ENCODE measurements at places on chromosomes 1 and 21.

GRCh38 chr1:58390091-58390490, 156.4 kb downstream of the OMA1 start:
- DNase-seq: no peak

GRCh38 chr1:48291421-48291820, 68.9 kb downstream of the SLC5A9 start:
- no peak for DNase-seq

GRCh38 chr21:28729887-28730286, 262.8 kb downstream of the LTN1 start:
- no peak for DNase-seq

GRCh38 chr1:15405106-15405850, 4.4 kb upstream of the EFHD2 start:
- no peak for DNase-seq

- no peak for DNase-seq
Measured at GRCh38 chr1:88742531-88742930, 58.5 kb downstream of the PKN2 start.

DNA sequence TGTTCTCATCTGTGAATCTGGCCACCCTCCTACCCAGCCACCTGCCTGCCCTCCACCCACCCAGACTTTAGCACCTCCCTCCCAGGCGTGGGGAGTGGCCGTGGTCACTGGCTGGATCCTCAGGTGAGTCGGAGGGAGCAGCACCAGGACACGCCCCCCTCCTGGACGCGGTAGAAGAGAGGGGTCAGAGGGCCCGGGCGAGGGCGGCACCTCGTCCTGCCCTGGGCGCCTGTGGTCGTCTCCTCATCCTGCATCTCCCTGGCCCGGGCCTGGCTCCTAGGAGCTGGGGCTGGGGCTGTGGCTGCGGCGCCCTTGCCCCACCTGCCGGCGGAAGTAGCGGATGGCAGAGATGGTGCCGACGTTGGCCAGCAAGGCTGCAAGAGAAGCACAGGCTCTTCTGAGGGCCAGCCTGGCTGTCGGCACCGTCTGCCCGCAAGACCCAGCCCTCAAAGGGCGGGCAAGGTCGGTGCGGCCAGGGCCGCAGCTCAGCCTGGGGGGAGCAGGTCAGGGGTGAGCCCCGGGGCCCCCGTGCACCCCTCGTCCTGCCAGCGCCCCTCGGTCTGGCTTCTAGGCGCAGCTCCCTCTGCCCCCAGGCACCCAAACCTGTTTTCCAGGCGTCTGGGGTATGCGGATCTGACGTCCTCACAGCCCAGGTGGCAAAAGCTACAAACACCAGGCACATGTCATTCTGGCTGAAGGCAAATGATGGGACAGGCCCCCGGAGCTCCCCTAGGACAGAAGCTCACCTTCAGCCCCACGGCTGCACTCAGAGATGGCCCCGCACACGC, 5.8 kb downstream of the PERM1 start:
- DNase-seq: peak; percentile 73

- no peak for DNase-seq
Measured at GRCh38 chr1:179871940-179872339, 5.7 kb downstream of the TOR1AIP2 start.

DNA sequence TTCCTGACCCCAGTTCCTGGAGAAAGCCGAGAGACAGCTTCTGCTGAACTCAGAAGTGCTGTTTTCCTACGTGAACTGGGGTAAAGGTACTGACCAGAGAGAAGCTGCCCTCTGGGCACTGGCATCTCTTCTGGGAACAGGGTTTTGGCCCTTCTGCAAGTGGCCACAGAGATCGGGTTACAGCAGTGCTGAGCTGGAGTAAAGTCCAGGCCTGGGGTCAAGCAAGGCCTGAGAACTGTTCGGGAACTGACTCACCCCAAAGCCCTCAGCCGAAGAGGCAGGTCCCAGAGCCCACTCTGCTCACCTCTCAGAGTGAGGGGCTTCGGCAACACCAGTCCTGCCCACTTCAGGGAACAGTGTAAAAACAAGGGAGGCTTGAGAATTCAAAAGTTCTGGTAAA, 177.2 kb upstream of the RUNX1 start:
- no peak for DNase-seq

DNA sequence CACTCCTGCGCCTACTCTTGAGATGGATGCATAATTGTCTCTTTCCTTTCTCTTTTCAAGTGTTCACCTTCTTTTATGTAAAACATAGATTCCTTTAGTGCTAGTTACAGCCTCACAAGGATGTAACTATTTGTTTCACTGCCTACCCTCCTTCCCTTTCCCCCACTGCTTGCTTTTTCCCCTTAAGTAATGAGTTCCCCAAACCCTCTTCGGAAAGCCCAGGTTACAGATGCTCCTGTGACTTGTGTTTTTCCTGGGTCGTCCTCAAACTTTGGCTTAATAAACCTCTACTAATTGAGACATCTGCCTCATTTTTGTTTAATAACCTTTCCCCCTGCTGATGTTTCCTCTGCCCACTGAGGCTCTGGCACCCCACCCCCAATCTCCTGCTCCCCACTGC, 39.2 kb downstream of the C21orf91 start:
- DNase-seq: no peak

GRCh38 chr1:48691429-48692001, 85.2 kb downstream of the BEND5 start:
- no peak for DNase-seq

DNA sequence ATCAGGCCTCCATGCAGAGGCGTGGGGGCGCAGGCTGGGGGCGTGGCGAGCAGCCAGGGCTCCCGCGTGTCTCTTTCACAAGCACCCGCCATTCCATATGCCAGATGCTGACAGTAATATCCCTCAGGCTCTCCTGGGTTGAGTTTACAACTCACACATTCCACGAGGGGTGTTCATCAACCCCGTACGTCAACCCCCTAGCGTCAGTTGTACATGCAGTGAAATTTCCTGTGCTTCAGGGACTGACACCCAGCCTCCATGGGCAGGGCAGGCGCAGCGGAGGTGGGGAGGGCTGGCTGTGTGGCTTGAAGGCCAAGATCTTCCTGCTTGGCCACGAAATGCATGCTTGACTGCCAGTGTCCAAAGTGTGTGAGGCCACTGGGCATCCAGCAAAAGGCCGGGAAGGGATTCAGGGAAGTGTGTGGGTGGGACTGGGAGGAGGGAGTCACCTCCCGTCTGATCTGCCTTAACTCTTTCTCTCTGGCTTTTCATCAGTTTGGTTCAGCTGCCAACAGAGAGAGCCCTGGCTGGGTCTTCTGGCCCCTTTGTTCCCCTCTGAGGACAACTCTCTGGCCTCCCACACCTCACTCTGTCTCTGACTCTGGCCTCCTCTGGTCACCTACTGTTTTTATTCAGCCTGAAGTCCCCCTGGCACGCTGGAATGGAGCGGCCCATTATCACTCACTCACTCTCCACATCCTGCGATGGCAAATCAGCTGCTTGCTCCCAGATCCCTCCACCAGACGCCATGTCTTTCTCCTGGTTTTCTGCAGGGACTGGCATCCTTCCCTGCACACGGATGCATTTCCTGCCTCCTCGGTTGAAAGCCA, 33.8 kb downstream of the CLIC6 start:
- DNase-seq: no peak

GRCh38 chr1:1894354-1895059, 3.6 kb upstream of the GNB1 start:
- DNase-seq: no peak

GRCh38 chr1:62687421-62687902, 724 bp downstream of the DOCK7 start:
- DNase-seq: peak; percentile 55

DNA sequence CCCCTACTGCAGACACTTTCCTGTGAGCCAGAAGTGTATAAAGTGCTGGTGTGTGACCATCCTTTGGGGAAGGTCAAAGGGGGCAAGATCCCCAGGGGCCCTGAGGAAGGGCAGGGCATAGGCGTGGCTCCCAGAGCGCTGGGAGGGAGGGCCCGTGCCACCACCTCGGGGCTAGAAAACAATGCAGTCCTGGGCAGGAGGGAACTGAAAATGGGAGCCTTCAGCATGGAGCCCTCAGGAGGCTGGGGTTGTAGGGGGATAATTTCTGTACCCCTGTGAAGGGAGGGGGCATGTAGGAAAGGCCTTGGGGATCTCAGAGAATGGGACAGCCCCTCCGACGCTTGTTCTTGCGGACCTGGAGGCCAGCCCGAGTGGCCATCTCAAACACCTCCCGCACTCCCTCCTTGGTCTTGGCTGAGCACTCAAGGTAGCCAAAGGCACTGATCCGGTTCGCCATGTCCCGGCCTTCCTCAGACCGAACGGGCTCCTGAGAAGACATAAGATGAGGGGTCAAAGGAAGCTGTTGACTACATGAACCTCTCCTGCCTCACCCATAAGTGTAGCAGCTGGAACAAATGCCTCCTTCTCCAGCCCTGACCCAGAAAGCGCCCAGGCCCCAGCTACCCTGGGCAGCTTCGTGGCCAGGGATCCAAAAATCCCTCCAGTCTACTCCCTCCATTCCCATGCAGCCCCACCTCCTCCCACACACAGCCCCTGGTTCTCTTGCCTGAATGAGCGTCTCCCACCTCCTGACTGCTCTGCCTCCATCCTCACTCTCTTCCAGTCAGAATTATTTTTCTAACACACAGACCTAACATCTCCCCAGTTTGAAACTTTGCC, 5.5 kb downstream of the RHOC start:
- no peak for DNase-seq

DNA sequence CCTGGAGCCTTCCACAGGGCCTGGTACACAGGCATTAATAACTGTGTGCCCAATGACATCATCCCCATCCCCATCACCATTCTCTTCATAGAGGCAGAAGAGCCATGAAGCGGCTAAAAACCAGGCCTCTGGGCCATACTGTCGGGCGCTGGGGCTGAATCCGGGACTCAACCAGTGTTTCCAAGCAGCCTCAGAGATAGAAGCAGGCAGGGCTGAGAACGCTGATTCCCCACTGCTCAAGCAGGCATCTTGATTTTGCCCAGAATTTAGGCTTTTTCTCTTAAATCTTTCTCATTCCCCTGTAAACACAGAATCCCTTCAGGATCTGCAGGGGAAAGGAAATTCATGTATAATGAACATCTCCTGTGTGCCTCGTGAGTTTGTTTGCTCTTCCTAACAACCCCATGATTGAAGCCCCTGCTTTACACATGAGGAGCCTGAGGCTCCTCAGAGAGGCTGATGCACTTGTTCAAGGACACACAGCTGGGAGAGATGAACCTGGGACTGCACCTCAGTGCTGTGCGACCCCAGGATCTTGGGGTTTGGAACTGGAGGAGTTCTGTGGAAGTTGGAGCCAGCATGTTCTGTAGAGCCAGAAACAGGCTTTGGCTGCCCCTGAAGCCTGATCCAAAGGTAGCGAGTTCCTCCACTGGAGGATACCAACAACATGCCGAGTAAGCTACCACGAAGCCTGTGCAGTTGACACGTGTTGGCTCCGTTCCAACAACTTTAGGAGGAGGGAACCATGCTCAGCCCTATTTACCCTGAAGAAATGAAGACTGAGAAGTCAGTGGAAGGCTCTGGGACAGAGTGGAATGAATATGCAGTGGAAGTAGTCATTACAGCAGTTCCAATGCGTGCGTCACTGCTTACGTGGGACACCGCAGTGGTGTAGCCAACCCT, 55.5 kb downstream of the EDN2 start:
- DNase-seq: no peak

GRCh38 chr1:224724566-224724965, 108.4 kb downstream of the CNIH3 start:
- no peak for DNase-seq

GRCh38 chr1:89312572-89312971, 39.9 kb upstream of the GBP5 start:
- DNase-seq: no peak

DNA sequence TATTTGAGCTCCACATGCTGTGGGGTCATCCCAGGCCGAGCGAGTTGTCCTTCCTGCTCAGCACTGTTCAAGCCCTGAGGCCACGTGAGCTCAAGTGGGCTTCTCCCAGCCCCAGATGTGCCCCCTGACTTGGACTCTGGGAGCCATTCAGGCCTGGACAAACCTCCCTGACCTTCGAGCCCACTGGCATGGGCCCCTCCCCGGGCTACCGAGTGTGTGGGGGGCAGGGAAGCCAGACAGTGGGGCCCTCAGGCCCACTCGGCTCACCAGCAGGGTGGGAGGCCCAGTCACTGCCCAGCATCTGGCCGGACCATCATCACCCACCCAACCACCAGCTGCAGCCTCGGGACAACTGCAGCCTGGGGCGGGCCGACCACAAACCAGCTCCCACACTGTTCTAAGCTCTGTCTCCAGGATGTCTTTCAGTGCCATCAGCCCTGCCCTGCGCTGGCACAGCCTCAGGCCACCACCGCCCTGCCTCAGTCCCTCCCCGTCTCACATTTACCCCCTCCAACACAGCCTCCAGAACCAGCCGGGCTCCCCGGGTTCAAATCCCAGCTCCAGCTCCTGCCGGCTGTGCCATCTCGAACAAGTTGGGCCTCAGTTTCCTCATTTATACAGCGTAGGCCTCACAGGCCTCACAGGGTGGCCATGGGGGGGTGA, 20.9 kb upstream of the PLEKHG5 start:
- DNase-seq: no peak

DNA sequence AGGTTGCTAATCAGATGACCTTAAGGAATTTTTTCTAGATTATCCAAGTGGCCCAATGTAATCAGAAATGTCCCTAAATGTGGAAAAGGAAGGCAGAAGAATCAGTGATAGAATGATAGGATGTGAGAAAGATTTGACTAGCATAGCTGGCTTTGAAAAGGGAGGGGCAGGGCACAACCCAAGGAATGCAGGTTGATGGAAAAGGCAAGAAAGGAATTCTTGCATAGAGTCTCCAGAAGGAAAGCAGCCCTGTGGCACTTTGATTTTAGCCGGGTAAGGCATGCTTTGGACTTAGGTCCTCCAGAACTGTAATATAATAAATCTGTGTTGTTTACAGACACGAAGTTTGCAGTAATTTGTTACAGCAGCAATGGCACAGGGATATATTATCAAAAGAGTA, 375.7 kb upstream of the B3GALT2 start:
- no peak for DNase-seq

DNA sequence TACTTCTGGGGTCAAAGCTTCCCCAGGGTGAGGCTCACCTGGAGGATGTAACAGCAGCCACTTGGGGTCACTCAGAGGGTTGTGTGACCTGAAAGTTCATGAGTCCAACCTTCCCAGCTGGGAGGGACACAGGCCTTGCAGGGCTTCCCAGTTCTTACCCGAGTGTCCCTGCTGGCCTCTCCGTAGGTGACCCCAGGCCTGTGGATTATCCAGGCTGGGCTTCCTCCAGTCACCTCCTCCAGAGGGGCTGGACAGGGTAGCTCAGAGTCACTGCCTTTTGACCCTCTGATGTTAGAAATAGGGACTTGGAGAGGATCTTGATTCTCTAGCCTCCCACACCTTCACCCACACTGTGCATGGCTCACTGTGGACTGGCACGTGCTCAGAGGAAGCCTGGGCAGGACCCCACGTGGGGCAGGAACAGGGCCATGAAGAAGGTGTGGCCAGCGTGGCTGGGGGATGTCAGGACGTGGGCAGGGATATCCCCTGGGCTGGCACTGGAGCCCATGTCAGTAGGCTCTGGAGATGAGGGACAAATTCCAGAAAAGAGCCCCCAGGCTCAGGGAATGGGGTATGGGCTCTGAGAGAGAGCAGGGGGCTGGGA, 131.8 kb downstream of the ACTL8 start:
- no peak for DNase-seq

DNA sequence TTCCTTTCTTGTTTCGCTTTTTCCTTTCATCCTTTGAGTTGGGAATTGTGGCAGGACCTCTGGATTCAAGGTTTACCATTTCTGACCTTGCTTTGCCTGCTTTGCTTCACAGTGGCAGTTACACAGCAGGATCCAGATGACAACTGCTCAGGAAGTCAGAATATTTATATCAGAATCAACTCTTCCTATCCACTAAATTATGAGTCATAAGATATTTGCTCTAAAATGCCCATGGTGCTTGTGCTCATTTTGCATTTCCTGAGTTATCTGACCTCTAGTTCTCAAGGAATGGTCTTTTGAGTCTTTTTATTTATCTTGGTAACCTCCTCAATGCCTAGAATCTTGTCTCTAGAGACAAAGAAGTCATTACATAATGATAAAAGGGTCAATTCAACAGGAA, 290.8 kb downstream of the LRRC7 start:
- DNase-seq: no peak

Measured in hematopoietic multipotent progenitor cell treated with erythropoietin and hydrocortisone succinate and interleukin-3 and kit ligand, for 6 days (in vitro differentiated cells).